ENCODE measurements at places on chromosomes 1 and 21.

DNA sequence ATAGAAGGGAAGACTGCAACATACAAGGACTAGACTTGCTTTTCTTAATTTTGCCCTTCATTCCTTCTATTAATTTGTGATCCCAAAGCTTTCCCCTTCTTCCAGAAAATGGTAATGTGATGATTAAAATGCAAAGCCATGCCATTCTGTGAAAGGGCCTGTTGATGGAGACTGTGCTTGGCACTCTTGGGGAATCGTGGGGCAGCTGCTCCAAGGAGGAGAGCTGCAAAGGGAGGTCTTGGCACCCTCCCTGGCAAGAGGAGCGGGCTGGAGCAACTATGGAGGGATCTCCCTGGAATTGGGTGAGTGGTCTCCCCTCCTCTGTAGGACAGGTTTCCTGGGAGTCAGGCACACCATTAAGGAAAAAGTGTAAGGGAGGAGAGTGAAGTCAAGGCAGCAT is 16.6 kb downstream of the CACNA1S start:
- no peak for ATAC-seq

DNA sequence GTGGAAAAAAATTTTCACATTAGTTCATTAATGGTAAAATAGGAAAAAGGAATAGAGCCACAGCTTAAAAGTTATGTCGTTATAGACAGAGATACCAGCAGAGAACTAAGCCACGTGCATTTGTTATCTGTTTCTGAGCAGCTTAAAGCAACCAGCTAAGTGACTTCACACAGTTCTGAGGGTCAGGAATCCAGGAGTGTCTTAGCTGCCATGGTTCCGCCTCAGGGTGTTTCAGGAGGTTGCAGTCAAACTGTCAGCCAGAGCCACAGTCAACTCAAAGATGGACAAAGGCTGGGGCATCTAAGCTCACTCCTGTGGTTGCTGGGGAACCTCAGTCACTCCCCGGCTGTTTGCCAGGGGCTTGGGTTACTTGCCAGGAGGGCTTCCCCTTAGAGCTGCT is 515.8 kb downstream of the SMYD3 start:
- no peak for ATAC-seq

- ATAC-seq: no peak
Observed at GRCh38 chr1:15501208-15502032, 22.6 kb downstream of the CASP9 start.

DNA sequence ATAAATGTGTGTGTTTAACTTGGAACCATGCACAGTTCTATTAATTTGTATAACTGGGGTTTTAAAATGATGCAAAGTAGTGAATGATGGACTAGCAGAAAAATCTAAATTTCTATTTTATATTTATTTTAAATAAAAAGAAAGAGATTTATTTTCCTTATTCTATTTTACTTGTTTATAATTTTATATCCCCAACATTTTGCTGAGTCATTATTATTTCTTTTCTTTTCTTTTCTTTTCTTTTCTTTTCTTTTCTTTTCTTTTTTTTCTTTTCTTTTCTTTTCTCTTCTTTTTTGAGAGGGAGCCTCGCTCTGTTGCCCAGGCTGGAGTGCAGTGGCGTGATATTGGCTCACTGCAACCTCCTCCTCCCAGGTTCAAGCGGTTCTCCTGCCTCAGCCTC is 395.0 kb upstream of the NCAM2 start:
- ATAC-seq: no peak

DNA sequence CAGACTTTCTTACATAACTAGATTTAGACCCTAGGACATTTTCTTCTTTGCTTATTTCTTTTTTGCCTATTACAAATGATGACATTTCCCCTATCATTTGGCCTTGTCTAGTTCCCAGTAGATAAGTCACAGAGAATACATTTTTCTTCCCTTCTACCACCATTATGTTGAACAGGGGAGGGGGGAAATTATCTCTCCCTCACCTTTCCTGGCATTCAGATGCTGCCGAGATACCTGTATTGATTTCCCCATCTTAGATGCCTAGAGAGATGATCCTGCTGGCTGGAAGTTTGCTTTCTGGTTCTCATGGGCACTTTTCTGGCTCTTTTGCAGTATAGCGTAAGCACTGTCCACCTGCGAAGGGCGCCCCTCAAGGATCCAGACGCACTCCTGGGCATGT is 5.7 kb downstream of the IPO9 start:
- ATAC-seq: no peak

DNA sequence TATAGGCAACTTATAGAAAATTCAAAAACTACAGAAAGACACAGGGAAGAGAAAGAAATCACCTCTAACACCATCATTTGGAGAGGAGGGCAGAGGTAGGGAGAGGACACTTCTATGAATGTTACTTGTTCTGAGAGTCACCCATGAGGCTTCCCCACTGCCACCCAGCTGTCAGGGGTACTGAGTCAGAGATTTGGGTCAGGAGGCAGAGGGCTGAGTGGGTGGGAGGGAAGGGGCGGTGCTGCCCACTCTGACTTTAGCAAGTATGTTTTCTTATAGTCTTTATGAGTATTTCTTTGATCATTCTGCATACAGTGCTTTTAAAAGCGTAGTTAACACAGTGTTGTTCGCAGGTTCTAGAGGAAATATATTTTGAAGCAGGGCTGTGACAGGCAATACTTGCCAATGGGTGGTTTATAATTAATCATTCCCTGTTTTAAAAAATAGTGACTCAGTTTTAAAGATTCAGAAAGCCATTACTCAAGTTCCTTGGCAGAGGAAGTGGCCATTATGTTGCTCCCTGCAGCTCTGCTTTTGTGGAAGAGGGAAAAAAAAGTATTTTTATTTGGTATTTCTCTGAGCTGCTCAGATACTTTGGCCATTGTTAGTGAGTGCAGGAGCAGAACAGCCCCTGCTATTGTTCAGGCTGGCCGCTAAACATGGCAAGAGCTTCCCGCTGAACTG is 18.3 kb downstream of the IL6R start:
- ATAC-seq: no peak

DNA sequence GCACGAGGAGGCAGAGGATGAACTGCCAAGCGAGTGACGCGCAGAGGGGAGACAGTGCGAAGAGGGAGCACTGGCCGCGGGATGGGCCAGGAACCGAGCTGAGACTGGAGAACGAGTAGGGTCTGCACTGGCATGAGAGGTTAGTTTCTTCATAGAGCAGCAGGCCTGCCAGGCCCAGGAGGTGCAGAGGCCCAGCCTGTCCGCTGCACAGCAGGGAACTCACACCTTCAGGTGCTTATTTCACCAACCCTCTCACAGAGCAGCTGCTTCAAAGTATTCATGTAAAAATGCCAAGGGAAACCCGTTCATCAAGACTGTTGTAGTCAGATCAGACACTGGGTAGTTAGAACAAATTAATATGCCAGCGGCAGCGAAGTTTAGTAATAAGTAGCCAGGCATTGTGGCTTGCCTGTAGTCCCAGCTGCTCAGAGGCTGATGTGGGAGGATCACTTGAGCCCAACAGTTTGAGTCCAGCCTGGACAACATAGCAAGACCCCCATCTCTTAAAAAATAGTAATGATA is 144.5 kb downstream of the SLC45A1 start:
- ATAC-seq: no peak

GRCh38 chr1:11358984-11359383 is 86.0 kb downstream of the UBIAD1 start:
- ATAC-seq: no peak

DNA sequence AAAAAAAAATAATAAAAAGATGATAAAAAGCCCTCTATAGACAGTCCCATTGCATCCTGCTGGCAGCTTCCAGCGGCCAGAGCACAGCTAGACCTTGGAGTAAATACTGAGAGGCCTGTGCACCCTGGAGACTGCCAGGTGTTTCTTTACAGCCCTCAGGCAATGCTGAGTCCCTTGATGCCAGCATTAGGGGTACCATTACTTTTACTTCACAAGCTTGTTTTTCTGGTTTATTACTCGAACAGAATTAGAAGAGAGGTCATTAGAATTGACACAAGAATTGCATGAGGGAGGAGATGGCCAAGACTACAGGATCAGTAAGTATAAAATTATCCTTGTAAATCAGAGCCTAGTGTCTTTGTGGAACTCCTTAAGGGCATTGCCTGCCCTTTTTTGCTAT is 43.6 kb downstream of the AKNAD1 start:
- ATAC-seq: no peak
